Bone marrow (tissue), 2 donors: ENCODE measurements at places on chromosomes 5 and 9.

GRCh38 chr5:16628376-16628775 is 11.6 kb upstream of the RETREG1 start:
- no peak for DNase-seq

DNA sequence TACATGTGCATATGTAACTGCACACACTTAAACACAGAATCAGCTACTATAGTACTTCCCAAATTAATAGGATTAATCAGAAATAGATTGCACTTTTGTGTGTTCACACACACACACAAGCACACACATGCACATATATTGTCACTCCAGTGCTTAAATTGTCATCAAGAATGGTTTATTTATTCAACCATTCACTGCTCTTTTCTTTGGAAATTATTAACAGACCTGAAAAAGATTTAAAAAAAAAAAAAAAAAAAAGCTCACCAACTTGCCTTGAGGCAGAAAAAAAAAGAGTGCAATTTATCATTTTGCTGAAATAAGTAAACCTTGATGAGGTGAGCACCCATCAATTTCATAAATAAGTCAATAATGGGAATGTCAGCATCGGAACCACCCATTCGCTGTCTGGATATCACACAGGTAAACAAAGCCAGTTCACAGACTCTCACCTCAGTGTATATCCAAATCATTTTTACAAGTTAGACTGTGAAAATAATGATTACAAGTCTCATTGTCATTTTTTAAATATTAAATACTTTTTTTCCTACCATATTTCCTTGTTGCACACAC is 562.8 kb downstream of the BNC2 start:
- DNase-seq, result no peak

DNA sequence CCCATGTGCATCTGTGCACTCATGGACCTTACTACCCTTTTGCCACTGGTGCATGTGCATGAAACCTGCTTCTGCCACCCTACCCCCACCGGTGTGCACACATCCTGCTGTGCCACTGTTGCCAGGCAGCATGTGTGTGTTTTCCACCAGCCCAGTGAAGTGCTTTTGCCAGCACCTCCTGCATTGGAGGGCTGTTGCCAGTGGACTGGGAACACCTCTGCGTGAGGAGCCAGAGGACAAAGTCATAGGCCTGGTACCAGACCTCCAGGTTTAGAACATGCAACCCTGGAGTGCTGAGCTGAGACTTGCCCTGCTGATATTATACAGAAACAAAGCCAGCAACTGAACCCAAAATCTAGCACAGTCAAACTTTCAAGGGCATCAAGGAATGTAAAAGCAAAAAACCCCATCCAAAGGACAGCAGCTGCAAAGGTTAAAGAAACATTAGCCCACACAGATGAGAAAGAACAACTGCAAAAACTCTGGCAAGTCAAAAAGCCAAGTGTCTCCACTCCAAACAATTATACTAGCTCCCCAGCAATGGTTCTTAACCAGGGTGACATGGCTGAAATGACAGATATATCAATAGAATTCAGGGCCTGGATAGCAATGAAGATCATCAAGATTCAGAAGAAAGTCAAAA is 70.6 kb upstream of the PTPN3 start:
- no peak for DNase-seq

GRCh38 chr9:32704343-32704742 is 68.9 kb upstream of the TAF1L start:
- DNase-seq, result no peak

DNA sequence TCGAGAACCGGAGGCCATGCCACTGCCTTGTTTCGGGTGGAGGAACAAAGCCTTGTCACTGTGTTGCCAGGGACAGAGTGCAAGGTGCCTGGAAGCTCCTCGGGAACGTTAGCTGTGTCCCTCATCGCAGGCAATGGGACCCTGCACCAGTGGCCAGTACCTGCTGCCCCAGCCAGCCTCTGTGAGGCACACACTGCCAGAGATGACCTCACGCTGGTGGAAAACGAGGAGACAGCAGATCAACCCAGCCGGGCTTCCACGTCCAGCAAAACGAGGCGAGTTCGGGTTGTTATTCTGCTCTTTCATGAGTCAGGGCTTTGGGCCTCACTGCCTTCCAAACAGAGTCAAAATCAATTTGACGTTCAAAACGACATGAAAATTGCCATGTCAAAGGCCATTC is 104.1 kb downstream of the ADAMTS2 start:
- DNase-seq, result no peak

- DNase-seq, result no peak
Measured at GRCh38 chr5:59333416-59333815, 560.1 kb downstream of the PDE4D start.

GRCh38 chr9:12906646-12907045 is 131.8 kb downstream of the LURAP1L start:
- no peak for DNase-seq

GRCh38 chr5:154834053-154834452 is 16.4 kb downstream of the FAXDC2 start:
- DNase-seq, result no peak

DNA sequence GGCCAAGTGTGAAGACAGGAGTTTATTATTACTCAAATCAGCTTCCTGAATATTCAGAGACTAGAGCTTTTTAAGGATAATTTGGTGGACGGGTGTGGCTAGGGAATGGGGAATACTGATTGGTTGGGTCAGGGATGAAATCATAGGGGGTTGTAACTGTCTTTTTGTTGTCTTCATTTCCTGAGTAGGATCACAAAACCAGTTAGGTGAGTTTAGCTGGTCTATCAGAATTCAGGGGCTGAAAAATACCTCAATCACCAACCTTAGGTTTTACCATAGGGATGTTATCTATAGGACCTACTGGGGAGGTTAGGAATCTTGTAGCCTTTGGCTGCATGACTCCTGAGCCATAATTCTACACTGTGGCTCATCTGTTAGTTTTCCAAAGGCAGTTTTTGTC is 235.8 kb downstream of the YTHDC2 start:
- DNase-seq, result no peak

GRCh38 chr9:32565967-32566366 is 7.0 kb downstream of the NDUFB6 start:
- DNase-seq, result no peak

GRCh38 chr5:61162832-61163567 is 732 bp upstream of the SMIM15 start:
- no peak for DNase-seq

DNA sequence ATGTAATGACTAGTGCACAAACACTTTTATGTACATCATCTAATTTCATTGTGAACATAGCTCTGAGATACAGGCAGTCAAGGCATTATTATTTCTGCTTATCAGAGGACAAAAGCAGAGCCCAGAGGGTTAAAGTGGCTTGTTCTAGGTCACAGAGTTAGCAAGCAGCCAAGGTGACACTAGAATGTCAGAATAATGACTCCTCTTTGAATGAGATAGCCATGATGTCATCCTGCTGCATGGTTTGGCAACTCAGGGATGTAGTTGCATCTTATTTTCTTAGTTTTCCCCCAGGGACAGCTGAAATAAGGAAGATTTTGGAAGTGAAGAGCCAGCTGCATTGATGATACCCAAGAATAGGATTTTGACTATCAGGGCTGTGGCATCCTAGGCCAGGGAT is 54.4 kb downstream of the KCNV2 start:
- DNase-seq, result no peak

- no peak for DNase-seq
Measured at GRCh38 chr5:142697356-142698255, 11.7 kb upstream of the FGF1 start.
